ENCODE measurements at places on chromosomes 2 and 18.

- H3K36me3 ChIP-seq, result no peaks in the 10 kb centered on the region
- H3K4me3 ChIP-seq, result peak overlapping the region; percentile 64
- peak; percentile 77 for DNase-seq
- H3K4me1 ChIP-seq, result peaks cover 13% of the 10 kb centered on the region
These were observed 1.0 kb downstream of the IRS1 start for GRCh38 chr2:226798422-226799210.

DNA sequence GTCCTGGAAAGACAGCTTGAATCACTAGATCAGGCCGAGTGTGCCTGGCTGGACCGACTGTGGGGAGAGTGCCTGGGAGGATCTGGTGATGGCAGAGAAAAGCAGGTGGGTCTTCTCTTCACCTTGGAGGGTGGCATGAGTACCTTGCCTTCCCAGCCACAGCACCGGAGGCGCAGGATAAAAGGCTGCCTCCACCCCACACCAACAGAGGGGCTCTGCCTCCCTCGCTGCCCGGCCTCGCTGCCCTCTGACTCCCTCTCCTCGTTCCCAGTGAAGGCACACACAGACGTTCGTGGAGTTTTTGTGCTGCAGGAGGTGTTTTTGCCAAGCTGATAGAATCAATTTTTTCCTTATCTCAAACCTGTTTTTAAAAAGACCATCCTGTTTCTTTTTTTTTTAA, 71.4 kb upstream of the HAAO start:
- H3K36me3 ChIP-seq, result no peaks in the 10 kb centered on the region
- no peaks in the 10 kb centered on the region for H3K4me1 ChIP-seq
- no peak overlapping the region for H3K27ac ChIP-seq
- no peak for DNase-seq
- no peaks in the 10 kb centered on the region for H3K27me3 ChIP-seq

- no peak for DNase-seq
- no peaks in the 10 kb centered on the region for H3K4me1 ChIP-seq
- peaks cover 6% of the 10 kb centered on the region for H3K36me3 ChIP-seq
These were observed 113.5 kb downstream of the EPHA4 start for GRCh38 chr2:221458578-221458977.

GRCh38 chr2:13539296-13539695, 822.6 kb downstream of the TRIB2 start:
- H3K36me3 ChIP-seq, result no peaks in the 10 kb centered on the region
- no peak overlapping the region for H3K27ac ChIP-seq

DNA sequence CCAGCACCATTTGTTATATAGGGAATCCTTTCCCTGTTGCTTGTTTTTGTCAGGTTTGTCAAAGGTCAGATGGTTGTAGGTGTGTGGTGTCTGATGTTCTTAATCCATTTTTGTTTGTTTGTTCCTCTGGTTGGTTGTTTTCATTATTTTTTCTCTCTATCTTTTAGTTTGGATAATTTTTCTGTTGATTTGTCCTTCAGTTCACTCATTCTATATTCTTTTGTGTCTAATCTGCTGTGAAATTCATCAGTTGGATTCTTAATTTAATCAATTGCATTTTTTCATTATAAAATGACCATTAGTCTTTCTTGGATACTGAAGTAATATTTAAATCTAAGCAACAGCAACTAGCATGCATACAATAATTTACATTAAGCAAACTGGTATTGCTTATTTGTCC, 206.7 kb upstream of the TRIB2 start:
- H3K27me3 ChIP-seq, result no peaks in the 10 kb centered on the region
- H3K4me3 ChIP-seq, result no peak overlapping the region
- no peaks in the 10 kb centered on the region for H3K4me1 ChIP-seq
- no peak overlapping the region for H3K27ac ChIP-seq

GRCh38 chr2:73103018-73103542, 9.7 kb downstream of the RAB11FIP5 start:
- no peak for DNase-seq
- no peaks in the 10 kb centered on the region for H3K27me3 ChIP-seq
- H3K36me3 ChIP-seq, result no peaks in the 10 kb centered on the region
- no peak overlapping the region for H3K4me3 ChIP-seq
- H3K27ac ChIP-seq, result no peak overlapping the region
- no peaks in the 10 kb centered on the region for H3K4me1 ChIP-seq

- no peak overlapping the region for H3K27ac ChIP-seq
- H3K4me3 ChIP-seq, result no peak overlapping the region
- no peak for DNase-seq
- H3K4me1 ChIP-seq, result peaks cover 3% of the 10 kb centered on the region
- H3K27me3 ChIP-seq, result no peaks in the 10 kb centered on the region
- peaks cover 8% of the 10 kb centered on the region for H3K36me3 ChIP-seq
These were observed 31.0 kb downstream of the GYPC start for GRCh38 chr2:126686841-126687485.

- peaks cover 5% of the 10 kb centered on the region for H3K36me3 ChIP-seq
- no peak overlapping the region for H3K4me3 ChIP-seq
- no peak for DNase-seq
- H3K27ac ChIP-seq, result no peak overlapping the region
These were observed 24.5 kb downstream of the TYMS start for GRCh38 chr18:681985-682384.

- peak; percentile 81 for DNase-seq
- no peaks in the 10 kb centered on the region for H3K4me1 ChIP-seq
- H3K36me3 ChIP-seq, result no peaks in the 10 kb centered on the region
- no peaks in the 10 kb centered on the region for H3K27me3 ChIP-seq
- no peak overlapping the region for H3K4me3 ChIP-seq
- H3K27ac ChIP-seq, result no peak overlapping the region
These were observed 28.0 kb downstream of the GCG start for GRCh38 chr2:162123806-162124758.

GRCh38 chr2:86027196-86027921, 78.3 kb downstream of the POLR1A start:
- H3K27ac ChIP-seq, result no peak overlapping the region
- H3K4me3 ChIP-seq, result no peak overlapping the region
- H3K4me1 ChIP-seq, result no peaks in the 10 kb centered on the region
- no peaks in the 10 kb centered on the region for H3K27me3 ChIP-seq
- peaks cover 58% of the 10 kb centered on the region for H3K36me3 ChIP-seq
- DNase-seq, result no peak

DNA sequence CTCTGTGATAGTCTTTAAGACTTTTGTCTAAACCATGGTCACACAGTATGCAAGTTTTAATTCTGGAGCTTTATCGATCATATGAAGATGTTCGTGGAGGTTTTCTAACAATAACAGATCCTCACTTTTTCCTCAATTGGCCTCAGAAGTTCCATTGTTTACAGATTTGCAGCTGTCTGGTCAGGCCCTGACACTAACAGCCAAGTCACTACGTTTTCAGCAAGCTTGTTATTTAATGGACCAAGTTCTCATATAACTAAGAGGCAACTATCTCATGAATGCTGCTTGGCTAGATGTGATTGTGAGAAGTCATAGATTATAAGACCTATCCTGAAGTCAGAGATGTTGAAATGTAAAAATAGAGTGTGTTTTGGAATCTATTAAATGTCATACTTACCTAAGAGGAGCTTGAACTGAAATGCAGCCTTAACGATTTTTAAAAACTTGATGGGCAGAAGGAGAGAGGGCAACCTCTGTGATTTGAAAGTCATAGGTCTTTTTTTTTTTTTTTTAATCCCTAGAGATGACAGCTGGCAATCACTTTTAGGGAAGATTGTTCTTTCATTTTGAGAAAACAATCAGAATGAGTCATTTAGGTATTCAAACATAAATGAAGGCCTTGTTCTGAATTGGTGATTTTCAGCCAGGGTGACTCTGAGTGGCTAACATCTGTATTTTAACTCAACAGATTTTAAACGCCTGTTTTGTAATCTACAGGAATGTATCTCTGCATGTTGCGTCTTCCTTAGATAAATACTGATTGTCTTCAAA, 48.4 kb upstream of the NEMP2 start:
- DNase-seq, result peak; percentile 66
- H3K4me3 ChIP-seq, result no peak overlapping the region
- no peaks in the 10 kb centered on the region for H3K27me3 ChIP-seq
- H3K4me1 ChIP-seq, result peaks cover 4% of the 10 kb centered on the region
- H3K27ac ChIP-seq, result no peak overlapping the region

GRCh38 chr2:215455958-215456357, 20.1 kb upstream of the FN1 start:
- H3K4me3 ChIP-seq, result no peak overlapping the region
- no peaks in the 10 kb centered on the region for H3K27me3 ChIP-seq
- no peaks in the 10 kb centered on the region for H3K36me3 ChIP-seq
- no peak for DNase-seq
- no peaks in the 10 kb centered on the region for H3K4me1 ChIP-seq

DNA sequence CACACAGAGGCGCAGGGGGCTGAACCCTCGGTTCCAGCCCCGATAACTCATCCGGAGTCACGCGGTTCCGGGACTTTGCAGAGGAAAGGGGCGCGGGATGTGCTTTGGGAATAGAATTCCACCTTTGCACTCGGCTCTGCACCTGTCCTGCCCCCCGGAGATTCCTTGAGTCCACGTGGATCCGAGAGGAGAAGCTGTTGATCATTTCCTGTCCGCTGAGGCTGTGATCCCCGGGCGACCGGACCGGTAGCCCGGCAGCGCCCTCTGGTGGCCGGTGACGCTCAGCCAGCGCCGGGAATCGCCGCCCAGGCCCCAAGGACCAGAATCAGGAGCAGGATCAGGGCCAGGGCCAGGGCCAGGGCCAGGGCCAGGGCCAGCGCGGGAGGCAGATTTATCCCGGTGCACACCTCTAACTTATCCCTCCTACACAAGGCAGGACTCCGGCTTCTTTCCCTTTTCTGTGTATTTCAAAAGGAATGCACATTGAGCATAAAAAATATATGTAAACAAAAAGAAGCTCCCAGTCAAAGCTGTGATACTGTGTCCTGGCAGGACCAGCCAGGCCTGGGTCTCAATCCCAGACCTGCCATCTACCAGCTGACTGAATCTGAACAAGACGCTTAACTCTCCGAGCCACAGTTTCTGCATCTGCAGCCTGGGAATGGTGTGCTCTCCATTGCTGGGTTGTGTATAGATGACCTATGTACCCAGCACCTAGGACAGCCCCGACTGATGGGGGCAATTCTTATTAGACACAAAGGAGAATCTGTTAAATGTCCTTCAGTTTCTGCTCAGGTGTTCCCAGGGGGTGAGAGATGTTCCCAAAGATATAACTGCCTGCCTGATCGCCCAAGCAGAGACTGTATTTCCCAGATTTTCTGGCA, 8.5 kb upstream of the SPATA3 start:
- no peaks in the 10 kb centered on the region for H3K4me1 ChIP-seq
- H3K27me3 ChIP-seq, result peaks cover 14% of the 10 kb centered on the region
- H3K4me3 ChIP-seq, result no peak overlapping the region
- peak; percentile 79 for DNase-seq
- no peaks in the 10 kb centered on the region for H3K36me3 ChIP-seq

DNA sequence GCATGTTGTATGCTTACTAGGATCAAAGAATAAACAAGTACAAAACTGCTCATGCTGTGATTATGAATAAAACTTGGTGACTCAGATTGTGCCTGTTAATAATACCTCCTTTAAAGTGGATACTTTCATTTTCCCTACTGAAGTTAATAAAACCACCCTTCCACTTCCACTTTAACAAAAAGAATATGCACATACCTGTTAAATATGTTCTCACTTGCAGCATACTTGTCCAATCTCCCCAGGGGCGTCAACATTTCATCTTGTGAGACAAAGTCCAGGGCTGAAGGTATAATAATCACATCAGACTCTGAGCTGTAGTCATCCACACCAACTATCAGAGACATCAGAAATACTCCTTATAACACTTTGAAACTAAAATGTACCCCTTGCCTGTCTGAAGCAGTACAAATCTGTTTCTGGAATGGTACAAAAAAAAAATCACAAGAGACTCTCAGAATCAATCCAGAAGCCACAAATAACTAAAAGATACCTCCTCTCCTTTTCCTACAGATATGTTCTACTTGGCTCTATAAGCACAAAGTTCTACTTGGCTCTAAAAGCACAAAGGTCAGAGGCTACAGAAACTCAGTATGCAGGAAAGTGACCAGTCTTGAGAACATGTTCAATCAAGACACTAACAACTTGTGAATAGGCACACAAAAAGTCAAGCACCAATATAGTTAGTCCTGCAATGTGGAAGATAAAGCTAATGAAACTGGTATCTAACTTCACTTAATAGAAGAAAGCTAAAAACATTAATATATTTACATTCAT, 19.3 kb downstream of the PPP4R1 start:
- peak; percentile 44 for DNase-seq
- H3K4me3 ChIP-seq, result no peak overlapping the region
- no peaks in the 10 kb centered on the region for H3K36me3 ChIP-seq
- no peaks in the 10 kb centered on the region for H3K27me3 ChIP-seq

- H3K27me3 ChIP-seq, result no peaks in the 10 kb centered on the region
- H3K4me1 ChIP-seq, result no peaks in the 10 kb centered on the region
- DNase-seq, result no peak
- H3K4me3 ChIP-seq, result no peak overlapping the region
- no peaks in the 10 kb centered on the region for H3K36me3 ChIP-seq
- no peak overlapping the region for H3K27ac ChIP-seq
These were observed 37.6 kb downstream of the PROC start for GRCh38 chr2:127455566-127456493.

GRCh38 chr2:191404568-191404991, 159.4 kb downstream of the MYO1B start:
- peaks cover 14% of the 10 kb centered on the region for H3K4me1 ChIP-seq
- no peak for DNase-seq
- peaks cover 30% of the 10 kb centered on the region for H3K36me3 ChIP-seq
- no peaks in the 10 kb centered on the region for H3K27me3 ChIP-seq

GRCh38 chr2:128367601-128368359, 49.1 kb upstream of the HS6ST1 start:
- no peaks in the 10 kb centered on the region for H3K27me3 ChIP-seq
- peaks cover 5% of the 10 kb centered on the region for H3K4me1 ChIP-seq
- no peak overlapping the region for H3K4me3 ChIP-seq
- H3K27ac ChIP-seq, result no peak overlapping the region
- peak; percentile 4 for DNase-seq

DNA sequence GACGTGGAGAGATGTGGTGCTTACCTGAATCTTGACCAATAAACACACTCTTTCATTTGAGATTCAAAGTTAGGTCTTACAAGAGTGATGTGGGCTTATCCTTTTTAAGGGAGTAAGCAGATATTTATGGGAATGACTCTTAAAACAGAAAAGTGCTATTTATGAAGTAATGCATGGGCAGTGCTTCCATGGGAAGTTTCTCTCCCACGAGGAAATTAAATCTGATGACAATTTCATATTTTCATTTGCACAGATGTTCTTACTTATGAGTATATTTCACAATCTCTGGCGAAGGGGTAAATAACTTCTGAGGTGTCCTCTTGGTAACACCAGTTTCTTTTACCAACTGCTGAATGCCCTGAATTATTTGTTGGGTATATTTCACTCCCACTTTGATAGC, 21.0 kb downstream of the PNPT1 start:
- no peak overlapping the region for H3K4me3 ChIP-seq
- H3K36me3 ChIP-seq, result peaks cover 5% of the 10 kb centered on the region
- H3K4me1 ChIP-seq, result no peaks in the 10 kb centered on the region

GRCh38 chr2:179550214-179550613, 285.6 kb upstream of the SESTD1 start:
- H3K4me1 ChIP-seq, result no peaks in the 10 kb centered on the region
- DNase-seq, result no peak
- H3K27ac ChIP-seq, result no peak overlapping the region
- H3K4me3 ChIP-seq, result no peak overlapping the region
- H3K36me3 ChIP-seq, result no peaks in the 10 kb centered on the region

- no peak overlapping the region for H3K4me3 ChIP-seq
- no peaks in the 10 kb centered on the region for H3K36me3 ChIP-seq
- no peak overlapping the region for H3K27ac ChIP-seq
These were observed 86.9 kb downstream of the LTBP1 start for GRCh38 chr2:33033606-33034081.

GRCh38 chr18:75106746-75107145, 102.2 kb downstream of the PTGR3 start:
- H3K4me3 ChIP-seq, result no peak overlapping the region
- no peaks in the 10 kb centered on the region for H3K36me3 ChIP-seq
- H3K27ac ChIP-seq, result no peak overlapping the region
- DNase-seq, result no peak
- no peaks in the 10 kb centered on the region for H3K27me3 ChIP-seq

Measured in lung (tissue), 17 donors.